ENCODE measurements at places on chromosomes 5 and 9.

DNA sequence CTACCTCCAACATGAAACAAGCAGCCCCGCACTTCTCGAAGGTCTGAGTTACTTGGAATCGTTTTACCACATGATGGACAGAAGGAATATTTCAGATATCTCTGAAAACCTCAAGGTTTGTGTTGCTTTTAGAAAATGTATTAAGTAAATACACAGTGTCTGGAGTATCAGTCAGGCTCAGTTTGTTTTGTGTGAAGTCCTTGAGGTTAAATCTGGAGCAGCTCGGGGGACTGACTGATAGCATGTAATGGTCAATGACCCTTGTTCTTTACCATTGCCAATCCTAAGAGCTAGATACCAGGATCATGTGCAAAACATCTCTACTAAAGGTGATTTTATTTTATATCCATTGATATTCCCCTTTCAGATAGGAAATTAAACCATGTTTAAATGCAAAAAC is 26.9 kb upstream of the LNPEP start:
- no peak for DNase-seq

DNA sequence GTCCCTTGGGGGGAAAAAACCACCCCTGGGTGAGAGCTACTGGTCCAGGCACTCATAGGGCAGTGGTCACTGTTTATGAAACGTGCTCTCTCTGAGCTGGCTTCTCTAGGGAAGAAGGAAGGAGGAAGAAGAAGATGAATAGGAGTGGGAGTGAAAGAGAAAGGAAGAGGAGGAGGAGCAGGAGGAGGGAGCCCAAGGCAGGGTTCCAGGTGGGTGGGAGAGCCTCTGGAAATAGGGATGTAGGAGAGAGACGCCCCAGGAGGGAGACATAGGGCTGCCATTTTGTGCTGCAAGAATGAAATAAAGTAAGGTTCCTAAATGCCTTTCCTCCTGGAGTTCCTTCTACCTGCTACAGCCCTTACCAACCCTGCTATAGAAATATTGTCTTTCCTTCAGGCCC is 65.7 kb downstream of the PCDH1 start:
- DNase-seq: no peak

- no peak for DNase-seq
Observed at GRCh38 chr5:143231973-143232812, 171.3 kb downstream of the NR3C1 start.

- no peak for DNase-seq
Observed at GRCh38 chr5:170181902-170182301, 50.9 kb upstream of the C5orf58 start.

DNA sequence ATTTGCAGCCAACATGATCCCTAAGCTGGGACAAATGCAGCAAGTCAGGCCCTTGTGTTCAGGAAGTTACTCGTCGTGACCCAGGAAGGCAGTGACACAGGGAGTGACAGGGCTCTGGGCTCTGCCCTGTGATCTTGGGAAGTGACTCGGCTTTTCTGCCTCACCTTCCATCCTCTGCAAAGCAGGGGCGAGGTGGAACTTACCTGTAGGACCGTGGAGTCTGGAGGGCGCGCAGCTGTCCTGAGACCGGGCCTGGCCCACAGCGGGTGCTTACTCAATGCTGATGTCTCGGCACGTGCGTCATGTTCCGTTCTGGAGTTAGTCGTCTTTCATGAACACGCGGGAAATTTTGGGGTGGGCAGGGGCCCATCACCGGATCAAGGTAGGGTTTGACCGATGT is 22.8 kb upstream of the LPCAT1 start:
- DNase-seq: no peak

GRCh38 chr9:22657713-22658112 is 211.1 kb downstream of the DMRTA1 start:
- DNase-seq: no peak

DNA sequence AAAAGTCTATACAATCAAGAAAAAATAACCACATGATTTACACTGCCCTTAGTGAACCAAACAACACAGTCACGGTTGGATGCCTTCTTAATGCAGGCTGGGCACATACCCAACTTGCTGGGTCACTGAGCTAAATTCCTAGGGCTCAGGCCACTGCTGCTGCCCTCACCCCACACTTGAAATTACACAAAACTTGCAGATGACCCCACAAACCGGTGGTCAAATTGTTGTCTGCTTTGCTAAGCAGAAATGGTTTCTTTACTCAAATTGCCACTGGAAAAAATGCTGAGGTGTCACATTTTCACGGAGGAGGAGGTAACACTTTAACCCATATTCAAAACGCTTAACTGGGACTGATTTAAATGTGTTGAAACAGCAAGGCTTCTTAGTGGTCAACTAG is 62.4 kb downstream of the HMHB1 start:
- no peak for DNase-seq

DNA sequence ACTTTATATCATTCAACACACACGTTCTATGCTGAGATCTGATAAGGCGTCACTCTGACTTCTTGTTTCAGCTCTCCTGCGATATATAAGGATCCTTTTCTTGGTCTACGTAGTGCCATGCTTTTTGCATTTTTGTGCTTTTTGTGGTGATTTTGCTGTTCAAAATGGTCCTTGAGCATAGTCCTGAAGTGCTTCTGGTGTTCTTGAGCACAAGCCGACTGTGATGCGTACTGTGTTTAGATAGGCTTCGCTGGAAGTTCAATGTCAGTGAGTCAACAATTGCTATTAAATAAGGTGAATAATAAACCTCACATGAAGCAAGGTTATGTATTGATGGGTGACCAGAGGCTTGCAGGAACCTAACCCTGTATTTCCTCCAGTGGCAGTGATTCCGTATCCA is 46.8 kb downstream of the ACO1 start:
- DNase-seq: no peak

- no peak for DNase-seq
Observed at GRCh38 chr9:127987103-127987614, 6.4 kb upstream of the EEIG1 start.

DNA sequence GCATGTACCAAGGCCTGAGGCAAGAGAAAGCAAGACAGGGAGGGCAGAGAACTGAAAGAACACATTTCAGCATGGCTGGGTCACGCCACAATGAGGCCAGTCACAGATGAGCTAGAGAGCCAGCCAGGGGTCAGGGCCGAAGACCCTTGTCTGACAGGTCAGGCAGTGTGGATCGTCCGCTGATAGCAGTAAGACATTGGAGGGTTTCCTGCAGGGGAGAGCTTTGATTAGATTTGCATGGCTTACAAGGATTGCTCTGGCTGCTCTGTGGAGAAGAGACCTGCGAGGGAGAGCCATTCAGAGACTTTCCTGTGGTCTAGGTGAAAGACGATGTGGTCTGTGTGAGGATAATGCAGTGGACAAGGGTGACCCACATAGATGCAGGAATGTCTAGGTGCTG is 93.1 kb downstream of the RALGPS1 start:
- DNase-seq: no peak

DNA sequence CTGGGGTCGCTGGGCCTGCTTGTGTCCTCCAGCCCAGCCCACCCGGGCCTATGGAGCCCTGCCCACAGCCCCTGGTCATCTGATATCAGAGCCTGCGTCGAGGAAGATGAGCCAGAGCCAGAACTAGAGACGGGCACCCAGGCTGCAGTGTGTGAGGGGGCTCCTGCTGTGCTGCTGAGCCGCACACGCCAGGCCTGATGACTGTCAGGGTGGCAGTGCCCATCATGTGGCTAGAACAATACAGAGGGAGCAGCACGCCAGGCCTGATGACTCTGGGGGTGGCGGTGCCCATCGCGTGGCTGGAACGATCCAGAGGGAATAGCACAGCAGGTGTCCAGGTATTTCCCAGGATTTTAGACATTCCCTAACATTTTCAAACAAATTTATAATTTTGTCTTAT is 9.2 kb upstream of the LRRC14B start:
- no peak for DNase-seq

GRCh38 chr9:4740388-4740637 is 689 bp downstream of the AK3 start:
- DNase-seq: no peak

- no peak for DNase-seq
Observed at GRCh38 chr9:88056876-88057275, 81.4 kb downstream of the SPATA31C2 start.

DNA sequence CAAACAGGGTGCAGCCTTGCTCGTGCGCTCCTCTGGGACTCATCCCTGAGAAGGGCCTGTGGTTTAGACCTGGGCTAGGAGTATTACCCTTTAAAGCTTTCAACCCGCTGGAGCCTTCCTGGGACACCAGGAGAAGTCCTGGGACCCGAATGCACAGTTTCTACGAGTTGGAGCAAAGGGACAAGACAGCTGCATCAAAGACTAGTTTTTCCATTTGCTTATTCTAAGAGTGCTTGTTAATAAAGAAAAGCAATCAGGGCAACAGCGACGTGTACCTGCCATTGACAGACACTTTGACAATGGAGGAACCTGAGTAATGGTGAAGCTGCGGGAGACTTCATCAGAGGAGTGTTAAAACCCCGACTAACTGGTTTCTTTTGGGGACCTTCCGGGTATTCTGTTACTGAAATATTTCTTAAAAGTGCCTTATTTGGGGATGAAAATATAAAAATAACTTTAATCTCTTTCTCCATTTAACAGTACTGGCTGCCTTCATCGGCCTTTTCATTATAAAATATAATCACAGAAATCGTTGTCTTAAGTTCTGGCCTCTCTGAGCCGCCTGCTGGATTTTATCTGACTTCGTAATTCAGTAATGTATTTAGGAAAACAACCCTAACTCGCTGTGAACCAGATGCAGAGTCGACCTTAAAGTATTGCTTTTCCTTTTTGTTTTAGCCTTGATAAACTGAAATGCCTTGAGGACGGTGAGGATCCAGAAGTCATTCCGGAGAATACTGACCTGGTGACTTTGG is 732 bp downstream of the SNAPC3 start:
- no peak for DNase-seq

DNA sequence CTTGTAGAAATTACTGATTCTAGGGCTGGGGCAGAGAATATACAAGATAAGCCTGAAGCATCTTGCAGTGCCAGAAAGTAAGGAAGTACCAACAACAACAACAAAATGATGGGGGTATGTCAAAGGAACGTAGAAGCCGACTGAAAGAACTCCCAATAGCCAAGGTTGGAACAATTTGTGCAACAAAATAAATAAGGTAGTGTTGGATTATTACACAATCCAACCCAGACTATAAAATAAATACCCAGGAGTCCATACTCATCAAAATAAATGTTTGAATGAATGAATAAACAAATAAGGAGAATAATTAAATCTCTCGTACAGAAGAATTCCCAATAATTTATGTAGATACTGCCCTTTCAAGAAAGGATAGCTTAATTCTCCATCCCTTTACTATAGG is 31.1 kb upstream of the GNAQ start:
- no peak for DNase-seq

GRCh38 chr5:5881294-5881693 is 458.8 kb downstream of the ICE1 start:
- no peak for DNase-seq

DNA sequence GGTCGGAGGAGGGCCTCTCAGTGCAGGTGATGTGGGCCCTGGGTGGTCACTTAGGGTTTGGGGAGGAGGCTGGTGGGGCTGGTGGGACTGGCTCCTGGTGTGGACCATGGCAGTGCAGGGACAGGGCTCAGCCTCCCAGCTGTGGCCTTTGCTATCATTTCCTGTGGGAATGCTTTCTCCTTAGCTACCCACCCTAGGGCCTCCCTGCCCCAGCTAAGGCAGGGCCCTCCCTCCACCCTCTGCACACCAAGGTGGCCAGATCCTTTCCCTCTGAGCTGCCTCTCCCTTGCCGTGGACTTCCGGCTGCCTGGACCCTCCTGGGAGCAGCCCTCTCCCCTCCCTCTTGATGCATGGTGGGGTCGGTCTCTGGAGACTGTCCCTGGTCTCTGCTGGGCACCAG is 22.7 kb upstream of the ARSI start:
- DNase-seq: no peak

DNA sequence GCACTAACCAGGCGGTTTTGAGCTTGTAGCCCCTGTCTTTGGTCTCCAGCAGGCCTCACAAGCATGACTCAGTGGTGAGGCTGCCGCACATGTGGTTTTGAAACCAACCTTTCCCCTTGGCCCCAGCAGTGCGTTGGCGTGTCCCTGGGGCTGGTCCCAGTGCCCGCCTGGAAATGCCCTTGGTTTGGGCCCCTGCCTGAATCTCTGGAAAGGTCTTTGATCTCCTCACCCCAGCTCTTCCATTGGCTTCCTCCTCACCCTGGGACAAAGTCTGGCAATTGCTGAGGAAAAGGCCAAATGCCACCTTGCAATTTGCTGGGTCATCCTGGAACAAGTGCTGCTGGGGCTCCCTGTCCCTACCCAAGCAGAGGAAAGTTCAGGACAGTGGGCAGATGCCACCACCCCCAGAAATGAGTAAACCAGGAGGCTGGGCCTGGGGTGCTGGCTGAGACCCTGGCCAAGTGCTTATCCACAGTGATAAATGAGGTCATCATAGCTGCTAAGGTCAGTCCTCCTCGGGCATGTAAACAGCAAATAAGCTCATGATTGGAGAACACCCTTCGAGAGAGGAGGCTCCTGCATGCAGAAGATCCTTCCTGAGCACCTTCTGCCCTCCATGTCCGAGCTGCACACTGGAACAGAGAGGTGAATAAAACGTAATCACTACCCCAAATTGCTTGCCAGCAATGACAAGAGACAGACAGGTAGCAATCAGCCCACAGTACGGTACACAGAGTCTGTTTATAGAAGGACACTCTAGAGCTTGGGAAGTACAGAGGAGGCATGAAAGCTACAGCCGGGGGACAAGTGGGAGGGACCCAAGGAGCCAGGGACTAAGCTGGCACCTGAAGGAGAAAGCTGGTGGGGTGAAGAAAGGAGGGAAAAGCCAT is 98.9 kb upstream of the CPEB4 start:
- no peak for DNase-seq

Data from left renal pelvis (tissue), 4 donors.